Stimulated activated CD4-positive, alpha-beta T cell treated with anti-CD3 and anti-CD28 coated beads, Interleukin-12 subunit alpha, Interleukin-12 subunit beta, amount 100 ng/mL, for 4 hours (primary cell): ENCODE measurements at places on chromosomes 2 and 18.
A peak's percentile ranks its signal among the peaks of the same experiment; 100 is the strongest.

DNA sequence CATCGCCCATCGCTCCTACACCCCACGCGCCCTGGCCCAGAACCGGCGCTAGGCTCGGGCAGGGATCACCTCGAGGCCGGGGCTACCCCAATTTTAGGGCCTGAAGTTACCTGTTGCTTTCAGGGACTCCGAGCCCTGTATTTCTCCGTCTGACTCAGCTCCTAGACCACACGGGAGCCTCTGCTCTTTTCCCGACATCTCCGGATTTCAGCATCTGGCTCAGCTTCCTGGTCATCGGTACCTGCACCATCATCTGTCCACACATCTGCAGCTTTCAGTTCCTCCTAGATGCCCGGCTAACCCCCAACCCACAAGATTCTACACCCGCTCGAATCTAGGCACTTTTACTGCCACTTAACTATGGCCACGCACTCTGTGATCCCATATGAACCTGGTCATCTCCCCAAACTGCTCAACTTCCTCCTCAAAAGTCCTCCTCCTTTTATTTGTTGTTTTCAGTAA is 12.1 kb upstream of the HMSD start:
- DNase-seq, result no peak

GRCh38 chr2:234422981-234423431 is 73.9 kb downstream of the ARL4C start:
- peak; percentile 47 for DNase-seq

DNA sequence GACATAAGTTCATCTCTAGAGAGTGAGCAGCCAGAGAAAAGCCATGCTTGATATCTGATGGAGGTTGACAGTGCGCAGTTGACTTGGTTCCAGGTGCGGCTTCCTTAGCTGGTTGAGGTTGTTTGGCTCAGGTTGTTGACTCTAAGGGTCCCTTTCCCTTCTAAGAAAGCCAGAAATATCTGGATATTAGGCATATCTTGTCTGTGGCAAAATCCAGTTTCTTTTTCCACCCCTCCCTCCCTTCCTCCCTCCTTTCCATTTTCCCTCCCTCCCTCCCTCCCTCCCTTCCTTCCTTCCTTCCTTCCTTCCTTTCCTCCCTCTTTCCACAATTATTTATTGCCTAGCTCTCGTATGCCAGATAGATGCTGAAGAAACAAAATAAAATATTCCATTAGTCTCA is 82.6 kb upstream of the TNP1 start:
- DNase-seq, result no peak

DNA sequence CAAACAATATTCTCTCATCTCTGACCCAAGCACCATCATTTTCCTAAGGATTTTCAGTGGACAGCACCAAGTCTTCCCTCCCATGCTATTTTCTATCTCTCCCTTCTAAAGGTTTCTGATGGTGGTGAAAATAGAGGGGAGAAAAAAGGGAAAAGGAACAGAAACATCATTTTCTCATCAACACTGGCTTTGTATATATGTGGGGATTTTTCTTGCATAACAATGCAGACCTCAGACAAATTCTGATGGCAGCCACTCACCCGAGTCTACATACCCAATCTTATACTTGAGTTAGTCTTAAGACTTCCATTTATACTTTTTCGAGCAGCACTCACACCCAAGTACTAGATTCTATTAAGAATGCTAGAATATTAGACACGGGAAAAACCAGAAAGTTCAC is 95.8 kb downstream of the TMEM163 start:
- no peak for DNase-seq

GRCh38 chr2:36771671-36772070 is 75.2 kb downstream of the VIT start:
- DNase-seq, result no peak

- no peak for DNase-seq
Observed at GRCh38 chr2:239695728-239696240, 295.0 kb upstream of the HDAC4 start.

GRCh38 chr18:23266717-23267446 is 131.6 kb downstream of the CABLES1 start:
- no peak for DNase-seq

DNA sequence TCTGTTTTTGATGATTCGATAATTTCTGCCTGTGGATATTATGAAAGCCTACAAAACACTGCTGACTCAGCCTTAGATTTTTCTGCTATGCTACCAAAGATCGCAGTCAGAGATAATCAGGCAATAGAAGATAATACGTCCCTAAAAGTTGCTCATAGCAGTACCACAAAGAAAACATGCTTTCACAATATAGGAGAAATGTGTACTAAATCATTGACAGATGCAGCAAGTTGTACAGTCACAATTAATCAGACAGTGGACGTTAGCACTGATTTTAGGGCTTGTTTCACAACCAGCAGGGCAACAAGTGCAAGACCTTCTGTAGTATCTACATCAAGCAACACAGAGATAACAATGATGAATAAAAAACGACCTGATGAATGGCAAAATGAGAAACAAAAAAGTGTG is 19.5 kb downstream of the RBM44 start:
- no peak for DNase-seq

DNA sequence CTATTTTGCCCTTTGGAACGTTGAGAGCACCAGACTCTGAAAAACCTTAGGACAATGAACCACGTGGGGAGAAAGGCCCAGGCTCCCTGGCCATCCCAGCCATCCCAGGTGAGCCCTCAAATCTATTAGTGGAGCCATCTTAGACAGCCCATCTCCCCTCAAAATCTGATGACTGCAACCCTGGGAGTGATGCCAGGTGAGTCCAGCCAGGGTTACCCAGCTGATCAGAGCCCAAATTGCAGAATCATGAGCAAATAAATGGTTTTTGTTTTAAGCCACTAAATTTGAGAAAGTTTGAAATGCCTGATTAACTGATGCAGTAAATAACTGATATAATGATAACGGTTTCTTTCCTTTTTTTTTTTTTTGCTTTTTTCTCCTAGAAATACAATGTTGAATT is 242.4 kb downstream of the GCA start:
- DNase-seq, result no peak

DNA sequence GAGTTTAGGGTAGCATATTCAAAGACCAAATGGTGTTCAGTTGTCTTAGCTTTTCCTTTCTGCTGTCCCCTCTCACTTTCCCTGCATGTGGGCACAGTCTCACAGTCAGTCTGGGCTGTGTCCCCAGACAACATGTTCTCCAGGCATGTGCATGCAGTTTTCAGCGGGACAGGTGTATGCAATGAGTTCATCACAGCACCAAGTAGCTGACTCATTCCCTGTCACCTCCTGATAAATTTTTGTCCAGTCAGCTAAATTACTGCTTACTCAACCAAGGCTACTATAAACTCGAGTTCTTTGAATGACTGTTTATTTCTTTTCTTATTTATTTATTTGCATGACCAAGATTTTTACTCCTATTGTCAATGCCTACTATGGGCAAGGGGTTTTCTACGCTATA is 148.8 kb upstream of the CDH19 start:
- no peak for DNase-seq

DNA sequence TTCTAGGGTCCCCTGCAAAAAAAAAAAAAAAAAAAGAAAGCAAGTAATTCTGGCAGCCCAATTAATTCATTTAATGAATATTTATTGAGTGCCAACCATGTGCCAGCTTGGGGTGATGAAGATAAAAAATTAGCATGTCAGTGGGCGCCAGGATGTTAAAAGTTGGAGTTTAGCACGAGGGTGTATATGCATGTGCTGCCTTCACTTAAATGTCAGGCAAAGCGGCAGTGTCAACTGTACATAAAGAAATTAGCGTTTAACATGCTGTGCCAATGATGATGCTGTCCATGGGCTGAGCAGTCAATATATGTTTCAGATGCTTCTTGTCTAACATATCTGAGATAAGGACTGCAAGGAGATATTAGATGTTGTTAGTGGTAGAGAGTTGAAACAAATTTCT is 49.5 kb downstream of the ASAP2 start:
- DNase-seq, result no peak

GRCh38 chr18:34493566-34494358 is 216.3 kb upstream of the DTNA start:
- DNase-seq, result no peak

GRCh38 chr2:160490733-160491685 is 2.6 kb downstream of the RBMS1 start:
- no peak for DNase-seq

DNA sequence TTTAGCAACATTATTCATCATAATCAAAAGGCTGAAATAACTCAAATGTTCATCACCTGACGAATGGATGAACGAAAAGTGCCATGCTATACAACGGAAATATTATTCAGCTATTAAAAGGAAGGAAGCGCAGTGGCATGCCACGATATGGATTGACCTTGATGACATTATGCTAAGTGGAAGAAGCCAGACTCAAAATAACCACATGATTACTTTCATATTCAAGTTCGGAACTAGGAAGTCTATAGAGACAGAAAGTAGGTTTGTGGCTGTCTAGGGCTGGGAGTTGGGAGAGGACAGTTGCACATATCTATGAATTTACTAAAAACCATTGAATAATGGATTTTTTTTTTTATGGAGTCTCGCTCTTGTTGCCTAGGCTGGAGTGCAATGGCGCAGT is 13.4 kb upstream of the PDIA6 start:
- DNase-seq, result no peak

GRCh38 chr2:219243291-219243761 is 1.9 kb downstream of the GLB1L start:
- no peak for DNase-seq

DNA sequence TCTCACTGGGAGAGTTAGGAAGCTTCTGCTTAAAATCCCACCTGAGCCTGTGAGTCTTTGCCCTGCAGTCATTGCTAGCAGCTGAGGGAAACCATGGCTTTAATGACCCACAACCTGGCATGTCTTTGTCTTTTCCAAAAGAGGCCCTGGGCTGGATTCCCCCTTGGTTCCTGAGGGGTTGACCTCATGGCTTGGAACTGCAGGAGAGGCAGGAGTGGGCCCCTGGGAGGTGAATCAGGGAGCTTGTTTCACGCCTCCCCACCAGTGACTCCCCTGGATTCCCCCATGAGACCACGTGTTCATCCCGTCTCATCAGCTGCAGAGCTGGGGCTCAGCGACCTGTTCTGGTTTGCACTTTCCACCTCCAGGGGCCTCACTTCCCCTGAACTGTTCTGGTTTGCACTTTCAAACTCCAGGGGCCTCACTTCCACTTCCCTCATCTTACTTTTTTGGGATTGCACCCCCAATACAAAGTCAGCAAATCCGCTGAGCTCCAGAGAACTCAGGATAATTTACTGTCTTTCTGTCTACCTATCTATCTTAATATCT is 58.5 kb upstream of the TMEM18 start:
- DNase-seq, result no peak

- no peak for DNase-seq
Observed at GRCh38 chr2:20159411-20160070, 65.4 kb downstream of the SDC1 start.

DNA sequence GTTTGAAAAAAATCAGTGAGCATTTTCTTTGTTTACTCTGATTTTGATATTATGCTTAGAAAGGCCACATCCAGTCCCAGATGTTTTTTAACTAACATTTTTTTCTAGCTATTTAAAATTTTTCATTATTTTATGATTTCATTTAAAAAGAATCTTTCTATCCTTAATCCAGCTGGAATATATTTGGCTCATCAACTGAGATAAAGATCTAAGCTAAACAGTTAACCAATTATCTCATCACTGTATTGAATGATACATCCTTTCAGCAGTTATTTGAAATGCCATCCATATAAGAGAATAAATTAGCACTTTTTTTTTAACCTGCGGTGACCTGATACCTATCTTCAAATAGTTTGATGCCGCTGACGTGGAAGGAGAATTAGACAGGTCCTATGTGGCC is 245.5 kb upstream of the COPS8 start:
- DNase-seq, result no peak

DNA sequence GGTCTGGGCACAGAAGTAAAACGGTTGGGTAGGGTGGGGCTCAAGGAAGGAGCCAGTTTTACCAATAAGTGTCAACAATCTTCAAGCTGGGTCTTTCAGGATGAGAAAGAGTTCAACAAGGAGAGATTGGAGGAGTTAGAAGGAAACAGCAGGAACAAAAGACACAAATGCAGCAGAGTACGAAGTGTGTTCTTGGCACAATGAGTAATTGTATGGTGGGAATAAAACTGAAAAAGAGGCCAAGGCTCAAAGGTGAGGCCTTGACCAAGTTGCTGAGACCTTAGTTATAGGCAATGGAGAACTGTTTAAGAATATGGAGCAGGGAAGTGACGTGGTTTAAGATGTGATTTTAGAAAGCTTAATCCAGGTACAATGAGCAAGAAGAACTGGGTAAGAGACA is 230.3 kb downstream of the PDE11A start:
- no peak for DNase-seq

DNA sequence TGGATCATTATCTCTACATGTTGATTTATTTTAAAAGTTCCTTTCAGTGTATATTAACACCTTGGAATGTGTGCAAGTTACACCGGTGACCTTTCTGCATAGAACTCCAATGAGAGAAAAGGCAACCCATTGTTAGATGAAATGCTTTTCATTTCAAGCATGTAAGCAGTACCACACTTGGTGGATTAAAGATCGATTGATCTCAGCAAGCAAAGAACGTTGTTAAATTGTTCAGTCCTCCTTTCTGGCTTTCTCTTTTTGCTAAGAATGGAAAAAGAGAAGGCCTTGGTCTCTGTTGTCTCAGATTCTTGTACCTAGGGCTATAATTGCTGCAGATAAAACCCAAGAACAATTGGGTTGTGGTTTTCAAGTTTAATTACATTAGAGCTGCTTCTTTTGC is 843.0 kb downstream of the DPP10 start:
- no peak for DNase-seq

DNA sequence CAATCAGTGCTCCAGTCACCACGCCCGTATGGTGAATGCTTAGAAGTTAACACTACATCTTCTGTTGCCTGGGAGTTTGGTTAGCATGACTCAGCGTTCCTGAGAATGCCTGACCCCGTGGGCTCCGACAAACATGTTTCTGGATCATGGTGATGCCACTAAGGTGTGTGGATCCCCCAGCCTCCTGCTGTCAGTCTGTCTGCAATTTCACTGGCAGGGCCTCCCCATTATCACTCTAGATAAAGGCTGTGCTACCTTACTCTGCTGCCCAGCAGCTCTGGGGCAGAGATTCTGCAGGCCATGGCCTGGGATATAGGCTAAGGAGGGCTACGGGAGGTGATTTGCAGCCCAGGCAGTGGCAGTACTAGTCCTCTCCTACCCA is 66.0 kb downstream of the STPG4 start:
- no peak for DNase-seq

GRCh38 chr2:181300600-181301291 is 156.4 kb upstream of the ITGA4 start:
- no peak for DNase-seq

- no peak for DNase-seq
Observed at GRCh38 chr2:227720680-227721079, 2.9 kb upstream of the SLC19A3 start.

- DNase-seq, result no peak
Observed at GRCh38 chr2:50956886-50957285, 75.0 kb downstream of the NRXN1 start.

- DNase-seq, result no peak
Observed at GRCh38 chr2:136246086-136246669, 128.2 kb upstream of the CXCR4 start.
